ENCODE measurements at places on chromosomes 3 and 15.

DNA sequence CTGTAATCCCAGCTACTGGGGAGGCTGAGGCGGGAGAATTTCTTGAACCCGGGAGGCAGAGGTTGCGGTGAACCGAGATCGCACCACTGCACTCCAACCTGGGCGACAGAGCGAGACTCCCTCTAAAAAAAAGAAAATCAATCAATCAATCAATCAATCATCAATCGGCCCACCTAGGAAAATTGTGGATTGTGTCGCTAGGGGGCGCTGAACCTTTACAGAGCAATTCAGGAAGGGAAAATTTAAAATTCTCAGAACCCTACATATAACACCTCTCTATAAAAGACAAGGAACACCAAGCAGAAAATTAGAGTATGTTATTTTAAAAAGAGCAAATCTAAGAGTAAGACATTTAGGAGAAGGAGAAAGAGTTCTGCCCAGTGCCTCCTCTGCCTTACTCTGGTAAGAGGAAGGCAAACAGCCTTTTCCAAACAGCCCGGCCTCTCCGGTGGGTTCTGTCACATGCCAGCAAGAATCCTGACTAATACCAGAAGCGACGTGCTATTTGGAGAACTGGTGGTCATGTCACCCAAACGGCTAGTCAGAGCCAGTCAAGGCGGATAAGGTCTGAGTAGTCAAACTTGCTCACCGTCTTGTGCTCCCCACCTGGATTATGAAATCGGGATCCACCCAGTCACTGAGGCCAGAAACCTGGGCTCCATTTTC is 22.3 kb upstream of the SMCO1 start:
- DNase-seq, result peak; percentile 53

DNA sequence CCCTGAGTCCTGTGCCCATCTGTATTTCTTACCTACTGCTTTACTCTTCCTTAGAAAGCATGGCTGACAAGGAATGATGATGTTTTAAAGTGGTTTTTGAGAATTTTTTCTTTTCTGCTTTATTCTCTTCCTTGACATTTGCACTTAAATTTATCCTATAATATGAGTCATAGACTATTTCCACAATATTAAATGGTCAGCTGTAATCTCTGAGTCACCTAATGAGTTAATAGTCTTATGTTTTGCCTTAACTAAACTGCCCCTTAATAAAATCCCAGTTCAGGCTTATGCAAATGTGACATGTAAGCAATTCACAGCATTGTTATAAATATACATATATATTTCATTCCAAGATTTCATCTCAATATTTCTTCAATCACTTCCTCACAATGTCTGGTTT is 23.8 kb downstream of the MEIS2 start:
- DNase-seq, result no peak

DNA sequence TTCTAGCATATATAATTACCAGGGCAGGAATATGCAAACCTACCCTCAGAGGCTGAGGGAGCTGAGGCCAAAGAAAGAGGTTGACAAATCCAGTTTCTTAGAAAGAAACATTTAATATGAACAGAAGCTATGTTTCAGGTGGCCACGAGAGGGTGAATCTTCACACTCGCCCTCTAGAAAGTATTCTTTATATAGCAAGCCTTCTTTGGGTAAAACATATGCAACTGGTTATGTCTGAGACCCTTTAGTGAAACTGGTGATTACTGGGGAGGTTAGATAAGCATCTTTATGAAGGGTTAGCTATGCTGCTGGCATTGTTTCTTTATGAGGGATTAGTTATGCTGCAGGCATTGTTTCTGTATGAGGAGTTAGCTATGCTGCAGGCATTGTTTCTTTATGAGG is 50.7 kb upstream of the GOLGA6L2 start:
- no peak for DNase-seq

DNA sequence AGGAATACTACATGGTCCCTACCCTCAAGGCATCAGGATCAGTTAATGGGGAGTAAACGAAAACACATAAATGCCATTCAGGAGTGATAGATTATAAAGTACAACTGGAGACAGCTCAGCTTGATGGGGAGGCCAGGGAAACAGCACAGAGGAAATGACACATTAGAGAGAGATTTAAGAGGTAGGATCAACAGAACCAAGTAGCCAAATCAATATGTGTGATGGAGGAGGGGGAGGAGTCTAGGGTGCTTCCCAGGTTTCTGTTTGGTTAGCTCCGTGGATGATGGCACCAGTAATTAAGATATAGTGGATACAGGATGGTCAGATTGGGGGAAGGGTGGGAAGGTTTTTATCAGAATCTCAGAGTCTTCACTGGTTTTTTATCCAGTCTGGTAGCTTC is 229.5 kb upstream of the ROPN1 start:
- peak; percentile 90 for DNase-seq

DNA sequence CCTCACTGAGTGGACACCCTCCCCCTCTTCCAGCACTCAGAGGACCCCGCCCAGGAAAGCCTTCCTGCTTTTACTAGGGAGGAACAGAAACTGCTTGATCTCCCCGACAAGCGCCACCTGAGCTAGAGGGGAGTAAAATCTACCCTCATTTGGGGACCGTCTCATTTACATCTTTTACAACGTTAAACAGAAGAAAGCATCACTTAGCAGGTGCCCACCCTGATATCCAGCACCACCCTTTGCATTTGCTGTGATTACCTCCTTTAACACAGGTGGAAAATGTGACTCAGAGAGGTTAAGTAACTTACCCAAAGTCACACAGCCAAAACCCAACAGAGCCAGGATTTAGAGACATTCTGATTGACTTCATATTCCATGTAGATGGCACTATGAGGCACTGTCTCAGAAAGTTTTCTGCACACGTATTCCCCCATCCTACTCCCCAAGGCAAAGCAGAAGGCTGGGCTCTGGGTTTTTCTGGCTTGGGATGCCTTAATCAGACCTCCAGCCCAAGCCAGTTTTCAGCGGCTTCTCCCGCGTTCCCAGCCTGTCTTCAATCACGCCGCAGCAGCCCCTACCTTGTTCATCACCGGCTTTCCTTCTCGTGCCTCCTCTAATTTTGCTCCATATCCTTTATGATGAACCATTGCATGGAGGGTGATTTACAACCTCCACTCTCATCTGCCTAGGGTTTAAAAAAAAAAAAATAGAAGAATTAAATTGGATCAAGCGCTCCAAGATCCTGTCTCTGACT is 314.6 kb upstream of the PROK2 start:
- no peak for DNase-seq

DNA sequence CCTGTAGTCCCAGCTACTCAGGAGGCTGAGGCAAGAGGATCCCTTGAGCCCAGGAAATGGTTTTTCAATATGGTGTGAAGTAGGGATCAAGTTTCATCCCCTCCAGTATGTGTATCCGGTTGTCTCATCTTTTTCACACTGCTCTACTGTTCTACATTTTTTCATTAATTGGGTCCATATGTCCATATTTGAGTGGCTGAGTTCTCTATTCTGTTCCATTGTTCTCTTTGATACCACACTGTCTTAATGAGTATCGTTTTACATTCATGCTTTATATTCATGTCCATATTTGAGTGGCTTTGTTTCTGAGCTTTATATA is 81.6 kb upstream of the LRRFIP2 start:
- peak; percentile 33 for DNase-seq

Data from HT1080 (cell line).